ENCODE measurements at places on chromosomes 6 and 20.

DNA sequence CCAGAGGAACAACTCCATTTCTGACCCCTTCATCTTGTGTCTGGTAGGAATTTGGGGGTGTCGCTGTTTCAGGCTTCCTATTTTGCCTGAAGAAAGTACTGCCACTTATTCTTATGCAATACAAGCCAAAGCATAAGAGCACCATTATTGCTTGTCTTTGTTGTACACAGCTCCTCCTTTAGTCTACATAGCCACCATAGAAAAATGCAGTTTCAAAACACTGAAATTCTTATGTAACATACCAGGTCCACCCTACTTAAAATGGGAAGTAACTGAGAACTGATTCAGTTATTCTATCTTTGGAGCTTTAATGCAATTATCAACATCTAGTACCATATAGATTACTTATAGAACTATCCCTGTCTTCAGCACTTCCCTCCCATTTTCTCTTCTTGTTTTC is 255.5 kb downstream of the ARHGAP18 start:
- no peak for DNase-seq

- DNase-seq = no peak
Measured at GRCh38 chr6:88165844-88166492, at the start of gene CNR1. TSS of gene CNR1 (minus strand) at chr6:88166347. CDS start at chr6:88145274, 21,073 bp downstream.

DNA sequence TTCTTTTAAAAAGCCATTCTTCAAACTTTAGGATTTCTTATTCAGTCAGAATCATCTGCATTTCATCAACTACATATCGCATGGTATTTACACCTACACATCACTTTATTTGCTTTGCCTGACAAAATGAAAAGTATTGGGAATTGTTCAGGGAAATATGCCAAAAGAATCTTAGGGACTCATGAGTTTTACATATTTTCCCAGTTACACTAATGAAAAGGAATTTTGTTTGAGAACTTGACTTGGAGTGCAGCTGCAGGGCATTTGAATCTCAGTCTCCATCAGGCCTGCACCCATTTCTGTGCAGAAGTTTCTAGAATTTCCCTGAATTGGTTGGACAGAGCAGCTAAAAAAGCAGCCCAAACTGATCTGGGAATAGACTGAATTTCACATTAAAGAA is 65.3 kb downstream of the MTHFD1L start:
- DNase-seq = no peak

GRCh38 chr6:22530506-22530905 is 38.9 kb upstream of the HDGFL1 start:
- DNase-seq = no peak

- no peak for DNase-seq
Measured at GRCh38 chr6:53429401-53429800, 80.7 kb upstream of the ELOVL5 start.

GRCh38 chr6:235763-236360 is 56.4 kb upstream of the DUSP22 start:
- no peak for DNase-seq

DNA sequence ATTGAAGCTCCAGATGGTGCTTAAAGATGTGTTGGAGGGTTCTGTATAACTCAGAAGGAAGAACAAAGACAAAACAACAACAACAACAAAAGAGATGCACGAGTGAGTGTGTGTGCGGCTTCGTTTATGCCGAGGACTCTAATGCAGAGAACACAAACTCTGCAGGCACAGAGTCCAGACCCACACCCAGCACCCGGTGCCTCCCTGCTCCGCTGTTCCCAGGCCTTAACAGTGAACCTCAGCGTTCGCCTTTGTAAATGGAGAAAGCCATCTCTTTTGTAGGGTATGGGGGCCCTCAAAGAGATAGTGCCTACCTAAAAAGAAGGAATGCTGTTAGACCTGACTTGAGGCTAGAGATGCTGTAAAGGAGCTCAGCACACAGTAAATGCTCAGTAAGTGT is 243.3 kb downstream of the ERMARD start:
- no peak for DNase-seq

DNA sequence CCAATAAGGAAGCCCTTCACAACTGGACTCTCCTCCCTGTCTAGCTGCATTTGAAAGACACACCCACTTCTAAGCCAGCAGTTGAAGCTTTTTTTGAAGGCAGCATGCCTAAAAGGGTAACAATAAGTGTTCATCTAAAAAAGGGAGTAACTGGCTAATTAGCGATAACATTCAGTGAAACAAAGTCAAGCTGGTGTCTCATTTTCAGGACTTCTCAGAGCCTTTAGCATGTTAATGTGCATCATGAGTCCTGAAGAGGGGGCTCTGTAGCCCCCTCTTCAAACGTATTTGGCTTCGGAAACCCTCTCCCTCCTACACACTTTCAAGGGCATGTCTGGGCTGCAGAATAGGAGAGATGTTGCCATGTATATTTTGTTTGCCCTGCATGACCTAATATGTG is 28.1 kb downstream of the SLC22A23 start:
- DNase-seq = no peak

GRCh38 chr6:150237626-150238025 is 94.8 kb downstream of the PPP1R14C start:
- no peak for DNase-seq

- DNase-seq = no peak
Measured at GRCh38 chr6:143802833-143803565, 40.1 kb upstream of the LTV1 start.

DNA sequence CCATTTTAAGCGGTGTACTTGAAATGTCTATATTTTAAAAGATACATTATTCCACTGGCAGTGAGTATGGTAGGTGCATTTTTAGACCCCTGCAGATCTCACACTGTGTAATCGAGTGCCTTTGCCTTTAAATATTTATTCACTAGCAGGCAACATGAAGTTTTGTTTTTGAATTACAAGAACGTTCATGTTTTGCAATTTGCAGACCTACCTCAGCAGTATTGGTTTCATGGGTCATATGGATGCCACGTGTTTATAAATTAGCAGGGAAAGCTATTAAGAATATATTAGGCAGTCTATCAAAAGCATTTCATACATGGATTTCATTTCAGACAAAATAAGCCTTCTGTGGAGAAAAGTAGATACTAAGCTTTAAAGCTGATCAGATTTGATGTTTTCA is 7.2 kb downstream of the MAP3K4 start:
- DNase-seq = no peak

DNA sequence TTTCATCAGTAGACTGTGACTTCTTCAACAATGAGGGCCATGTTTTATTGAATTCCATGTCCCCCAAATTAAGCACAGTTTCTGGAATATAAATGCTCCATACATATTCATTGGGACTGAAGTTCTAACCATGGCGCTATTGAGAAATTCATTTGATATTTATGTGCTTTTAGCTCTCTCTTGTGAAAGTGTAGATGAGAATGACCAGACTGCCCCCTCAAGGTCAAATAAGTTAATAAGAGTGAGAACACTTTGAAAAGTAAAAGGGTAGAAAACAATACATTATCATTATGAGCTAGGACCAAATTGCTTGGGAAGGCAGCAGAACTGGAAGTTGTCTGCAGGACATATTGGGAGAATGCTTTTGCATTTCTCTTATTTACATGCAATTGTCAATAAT is 597.9 kb downstream of the EPM2A start:
- DNase-seq = no peak

GRCh38 chr20:14644306-14645097 is 307.1 kb upstream of the FLRT3 start:
- DNase-seq = no peak

DNA sequence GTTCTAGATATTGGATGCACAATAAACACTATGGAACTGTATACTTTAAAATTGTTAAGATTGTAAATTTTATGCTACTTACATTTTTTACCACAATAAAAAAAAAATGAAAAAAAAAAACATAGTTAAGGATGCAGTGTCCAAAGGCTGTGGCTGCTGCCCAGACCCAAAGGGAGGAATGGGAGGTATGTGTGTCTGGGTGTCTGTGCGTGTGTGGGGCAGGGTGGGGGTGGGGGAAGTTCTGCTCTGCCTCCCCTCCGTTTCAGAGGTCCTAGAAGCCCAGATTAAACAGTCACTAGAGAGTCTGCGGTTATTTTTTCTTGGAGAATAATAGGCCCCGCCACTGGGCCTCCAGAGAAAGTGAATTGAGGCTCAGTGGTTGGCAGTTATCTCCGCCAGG is 136.4 kb upstream of the ARMC2 start:
- no peak for DNase-seq

GRCh38 chr20:19404826-19405225 is 192.4 kb downstream of the SLC24A3 start:
- no peak for DNase-seq

- DNase-seq = no peak
Measured at GRCh38 chr6:168858926-168859325, 394.7 kb downstream of the THBS2 start.

DNA sequence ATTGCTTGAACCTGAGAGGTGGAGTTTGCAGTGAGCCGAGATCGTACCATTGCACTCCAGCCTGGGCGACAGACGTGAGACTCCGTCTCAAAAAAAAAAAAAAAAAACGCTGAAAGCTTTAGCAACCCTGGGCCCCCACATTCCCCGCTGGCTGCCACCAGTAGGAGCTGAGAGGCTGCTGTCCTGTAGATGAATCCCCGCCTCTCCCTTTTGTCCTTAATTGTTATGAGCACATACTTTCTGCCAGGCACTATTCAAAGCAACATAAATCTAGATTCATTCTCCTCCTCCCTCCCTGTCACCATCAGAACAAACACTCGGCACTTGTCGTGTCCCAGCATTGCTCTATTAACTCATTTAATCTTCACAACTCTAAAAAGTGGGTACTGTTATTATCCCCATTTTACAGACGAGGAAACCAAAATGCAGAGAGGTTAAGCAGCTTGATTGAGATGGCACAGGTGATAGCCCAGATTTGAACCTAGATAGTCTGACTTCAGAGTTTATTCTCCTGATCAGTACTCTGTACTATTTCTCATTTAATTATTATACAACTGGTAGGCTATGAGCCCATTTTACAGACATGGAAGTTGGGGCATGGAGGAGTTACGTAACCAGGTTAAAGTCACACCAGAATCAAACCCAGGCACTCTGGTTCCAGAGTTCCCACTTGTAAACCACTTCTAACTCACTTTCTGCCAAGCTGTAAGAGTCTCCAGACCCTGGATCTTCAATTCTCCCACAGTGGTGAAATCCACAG is 97.4 kb downstream of the EYA2 start:
- DNase-seq = no peak

DNA sequence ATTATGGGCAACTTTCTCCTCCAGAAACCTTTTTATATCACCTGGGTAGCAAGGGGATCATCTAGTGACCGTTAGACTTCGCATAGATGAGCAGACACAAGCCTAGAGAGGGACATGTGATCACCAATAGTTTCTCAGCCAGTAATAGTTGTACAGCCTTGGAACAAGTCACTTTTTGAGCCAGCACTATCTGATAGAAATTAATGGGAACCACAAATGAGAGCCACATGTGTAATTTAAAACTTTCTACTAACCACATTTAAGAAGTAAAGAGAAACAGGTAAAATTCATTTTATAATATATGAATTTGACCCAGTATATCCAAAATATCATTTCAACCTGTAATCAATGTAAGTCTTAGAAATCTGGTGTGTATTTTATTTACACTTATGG is 592 bp upstream of the CTNNBL1 start:
- no peak for DNase-seq

GRCh38 chr20:51966296-51966971 is 164.1 kb upstream of the SALL4 start:
- no peak for DNase-seq

GRCh38 chr20:42635699-42636411 is 553.9 kb downstream of the PTPRT start:
- DNase-seq = no peak

DNA sequence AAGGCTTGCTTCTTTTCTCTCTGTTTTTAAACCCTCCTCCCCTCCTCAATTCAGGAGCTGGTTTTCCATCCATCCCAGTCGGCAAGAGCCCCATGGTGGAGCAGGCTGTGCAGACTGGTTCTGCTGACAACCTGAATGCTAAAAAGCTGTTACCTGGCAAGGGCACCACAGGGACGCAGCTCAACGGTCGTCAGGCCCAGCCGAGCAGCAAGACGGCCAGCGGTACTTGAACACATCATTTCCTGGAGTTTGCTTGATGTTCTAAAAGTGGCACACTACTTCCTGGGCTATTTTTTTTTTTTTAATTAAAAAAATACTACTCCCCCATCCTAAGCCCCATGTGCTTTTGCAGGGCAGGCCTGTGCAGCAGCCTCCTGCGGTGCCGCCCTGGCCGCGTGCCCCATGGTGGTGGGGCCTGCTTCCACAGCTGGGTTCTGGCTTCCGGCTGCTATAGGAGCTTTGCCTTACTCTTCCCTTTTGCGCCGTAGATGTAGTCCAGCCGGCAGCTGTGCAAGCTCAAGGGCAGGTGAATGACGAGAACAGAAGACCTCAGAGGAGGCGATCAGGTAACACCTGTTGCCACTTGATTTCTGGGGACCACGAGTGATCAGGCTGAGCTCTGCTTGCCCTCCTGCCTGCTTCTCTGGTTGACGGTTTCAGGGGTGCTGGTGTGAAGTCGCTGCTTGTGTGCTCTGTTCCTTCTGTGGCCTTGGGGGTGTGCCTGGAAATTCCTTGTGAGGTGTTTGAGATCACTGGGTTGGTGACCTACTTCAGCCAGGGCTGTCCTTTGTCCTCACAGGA is 7.7 kb downstream of the LSM14B start:
- DNase-seq = no peak

DNA sequence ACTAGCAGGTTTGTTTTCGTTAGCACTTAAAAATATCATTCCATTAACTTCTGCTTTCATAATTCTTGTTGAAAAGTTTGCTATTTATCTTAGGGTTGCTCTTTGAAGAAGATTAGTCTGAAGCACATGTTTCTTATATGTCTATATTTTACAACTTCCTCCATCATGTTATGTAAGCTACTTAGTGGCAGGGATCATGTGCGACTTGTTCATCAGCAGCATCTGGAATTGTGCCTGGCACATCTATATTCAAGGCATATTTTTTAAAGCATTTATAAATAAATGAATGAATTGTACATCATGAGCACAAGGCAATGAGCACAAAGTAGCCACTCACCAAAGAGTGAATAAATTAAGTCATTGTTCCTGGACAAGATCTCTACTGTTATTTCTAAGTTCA is 187.2 kb upstream of the COL21A1 start:
- DNase-seq = no peak

DNA sequence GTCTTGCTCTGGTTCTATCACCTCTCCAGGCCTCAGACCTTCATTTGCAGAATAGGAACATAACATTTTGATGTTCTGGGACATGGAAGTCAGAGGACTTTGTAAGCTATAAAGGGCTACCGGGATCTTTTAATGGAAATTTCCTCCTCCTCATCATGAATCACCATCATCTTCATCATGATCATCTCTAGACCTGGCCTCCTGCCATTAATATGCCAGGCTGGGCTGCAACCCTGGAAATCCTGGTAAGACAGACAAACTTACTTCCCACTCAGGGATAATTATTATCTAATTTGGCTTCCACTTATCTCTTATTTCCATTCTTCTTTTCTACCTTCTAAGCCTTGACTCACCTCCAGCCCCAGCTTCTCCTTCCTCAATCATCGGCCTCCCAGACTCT is 41.0 kb upstream of the MRPS18A start:
- no peak for DNase-seq

DNA sequence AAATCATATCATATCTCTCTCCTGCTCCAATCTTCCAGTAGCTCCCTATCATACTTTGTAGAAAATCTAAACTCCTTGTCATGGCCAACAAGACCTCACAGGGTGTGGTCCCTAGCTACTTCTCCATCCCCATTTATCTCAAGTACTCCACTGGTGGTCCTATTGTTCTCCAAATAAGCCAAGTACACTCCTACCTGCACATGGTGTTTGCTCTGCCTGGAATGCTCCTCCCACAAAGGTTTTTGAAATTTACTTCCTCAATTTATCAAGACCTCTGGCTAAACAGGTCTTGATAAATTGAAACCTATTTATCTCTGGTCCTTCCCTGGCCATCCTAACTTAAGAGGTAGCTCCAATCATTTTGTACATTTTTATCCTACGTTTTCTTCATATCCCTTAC is 12.1 kb downstream of the TMX4 start:
- DNase-seq = no peak

- no peak for DNase-seq
Measured at GRCh38 chr6:151705993-151706733, 101.3 kb upstream of the ESR1 start.

Data from KG1 (cell line).